ENCODE measurements at places on chromosomes 1 and 21.

- no peak for DNase-seq
Observed at GRCh38 chr1:88609051-88609450, 75.0 kb upstream of the PKN2 start.

GRCh38 chr1:53992085-53992874 is 25.7 kb downstream of the LDLRAD1 start:
- no peak for DNase-seq

DNA sequence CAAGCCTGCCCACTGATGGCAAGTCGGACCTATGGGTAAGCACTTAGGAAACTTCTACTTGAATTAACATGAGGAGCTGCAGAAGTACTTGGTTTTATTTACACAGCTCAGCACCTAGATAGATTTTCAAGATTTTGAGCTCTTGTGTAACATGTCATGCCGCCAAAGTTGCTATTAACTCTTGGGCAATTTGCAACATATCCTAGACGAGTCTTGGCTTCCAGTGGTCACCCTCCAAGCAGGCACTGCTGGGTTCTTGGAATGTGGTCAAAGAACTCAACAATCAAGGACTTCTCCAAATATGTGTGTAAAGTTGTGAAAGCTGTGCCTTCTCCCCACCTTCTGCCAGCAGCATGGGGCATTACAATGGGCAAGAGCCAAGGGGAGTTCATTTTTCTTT is 17.8 kb upstream of the GUCA2B start:
- no peak for DNase-seq

- no peak for DNase-seq
Observed at GRCh38 chr1:168335500-168335899, 54.8 kb downstream of the TBX19 start.

DNA sequence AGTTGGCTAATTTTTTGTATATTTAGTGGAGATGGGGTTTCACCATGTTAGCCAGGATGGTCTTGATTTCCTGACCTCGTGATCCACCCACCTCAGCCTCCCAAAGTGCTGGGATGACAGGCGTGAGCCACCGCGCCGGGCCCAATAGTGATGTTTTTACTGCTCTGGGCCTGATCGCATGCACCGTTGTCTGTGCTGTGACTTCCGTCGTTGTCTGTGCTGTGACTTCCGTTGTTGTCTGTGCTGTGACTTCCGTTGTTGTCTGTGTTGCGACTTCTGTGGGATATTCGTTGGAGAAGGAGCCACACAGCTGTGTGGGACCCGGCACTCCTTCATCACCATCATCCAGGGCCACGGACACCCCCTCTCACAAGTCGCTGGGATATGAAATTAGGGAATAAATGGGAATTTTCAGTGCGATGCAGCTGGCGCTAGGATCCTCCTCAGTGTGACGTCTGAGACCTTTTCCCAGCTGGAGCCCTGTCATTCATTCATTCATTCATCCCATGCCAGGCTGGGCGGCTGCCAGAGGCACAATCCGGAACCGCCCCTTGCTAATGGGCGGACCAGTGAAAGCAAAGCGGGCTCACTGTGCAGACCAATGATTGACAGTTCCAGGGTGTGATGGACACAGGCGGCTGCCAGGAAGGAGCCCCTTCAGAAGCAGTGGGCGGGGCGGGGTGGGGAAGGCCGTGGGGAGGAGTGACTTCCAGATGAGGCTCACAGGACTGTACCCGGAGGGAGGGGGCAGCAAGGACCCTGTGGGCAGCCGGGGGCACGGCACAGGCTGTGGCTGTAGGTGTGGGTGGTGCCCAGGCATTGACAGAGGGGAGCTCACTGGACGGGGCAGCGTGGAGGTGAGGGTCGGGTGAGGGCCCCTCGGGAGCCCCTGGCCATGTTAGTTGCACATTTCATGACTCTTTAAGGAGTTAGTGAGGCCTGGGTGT is 48.9 kb downstream of the PRKCZ start:
- DNase-seq = no peak

- no peak for DNase-seq
Observed at GRCh38 chr1:23611601-23612327, 52.5 kb upstream of the ID3 start.

DNA sequence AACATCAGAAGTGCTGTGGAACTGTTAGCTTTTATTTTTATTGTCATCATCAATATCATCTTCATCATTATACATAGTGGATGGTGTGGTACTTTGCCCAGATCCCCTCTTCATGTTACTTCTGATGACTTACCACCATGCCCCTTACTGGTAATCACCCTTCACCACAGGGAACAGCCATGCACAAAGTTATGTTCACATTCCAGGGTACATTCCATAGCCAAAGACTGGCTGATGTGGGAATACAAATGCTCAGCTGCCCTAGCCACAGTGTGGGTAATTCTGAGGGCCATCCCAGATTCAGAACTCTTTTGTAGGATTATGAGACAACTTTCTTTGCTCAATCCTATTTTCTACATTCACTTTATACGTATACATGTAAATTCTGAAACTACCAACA is 691.3 kb upstream of the CXADR start:
- no peak for DNase-seq

- no peak for DNase-seq
Observed at GRCh38 chr1:212962509-212962908, 12.2 kb downstream of the VASH2 start.
